MCF 10A (cell line): ENCODE measurements at places on chromosomes 6 and 20.
A peak's percentile ranks its signal among the peaks of the same experiment; 100 is the strongest.

- no peaks in the 10 kb centered on the region for H3K27me3 ChIP-seq
- no peak overlapping the region for H3K4me3 ChIP-seq
- DNase-seq: no peak
- no peaks in the 10 kb centered on the region for H3K36me3 ChIP-seq
- H3K4me1 ChIP-seq: peaks cover 22% of the 10 kb centered on the region
Observed at GRCh38 chr6:79441192-79441591, 96.0 kb downstream of the LCA5 start.

DNA sequence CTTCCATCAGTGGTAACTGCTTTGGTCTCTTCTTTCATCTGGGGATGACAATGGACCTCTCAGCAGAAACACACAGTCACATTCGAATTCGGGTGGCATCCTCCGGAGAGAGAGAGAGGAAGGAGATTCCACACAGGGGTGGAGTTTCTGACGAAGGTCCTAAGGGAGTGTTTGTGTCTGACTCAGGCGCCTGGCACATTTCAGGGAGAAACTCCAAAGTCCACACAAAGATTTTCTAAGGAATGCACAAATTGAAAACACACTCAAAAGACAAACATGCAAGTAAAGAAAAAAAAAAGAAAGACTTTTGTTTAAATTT, 6.1 kb downstream of the EDN1 start:
- H3K27ac ChIP-seq: peak overlapping the region; percentile 95
- no peaks in the 10 kb centered on the region for H3K27me3 ChIP-seq
- H3K4me1 ChIP-seq: peaks cover 56% of the 10 kb centered on the region
- H3K36me3 ChIP-seq: peaks cover 33% of the 10 kb centered on the region

GRCh38 chr6:168156742-168157265, 77.8 kb upstream of the FRMD1 start:
- no peak for DNase-seq
- H3K27ac ChIP-seq: peak overlapping the region; percentile 66
- H3K4me1 ChIP-seq: peaks cover 17% of the 10 kb centered on the region
- peaks cover 6% of the 10 kb centered on the region for H3K36me3 ChIP-seq
- no peaks in the 10 kb centered on the region for H3K27me3 ChIP-seq

DNA sequence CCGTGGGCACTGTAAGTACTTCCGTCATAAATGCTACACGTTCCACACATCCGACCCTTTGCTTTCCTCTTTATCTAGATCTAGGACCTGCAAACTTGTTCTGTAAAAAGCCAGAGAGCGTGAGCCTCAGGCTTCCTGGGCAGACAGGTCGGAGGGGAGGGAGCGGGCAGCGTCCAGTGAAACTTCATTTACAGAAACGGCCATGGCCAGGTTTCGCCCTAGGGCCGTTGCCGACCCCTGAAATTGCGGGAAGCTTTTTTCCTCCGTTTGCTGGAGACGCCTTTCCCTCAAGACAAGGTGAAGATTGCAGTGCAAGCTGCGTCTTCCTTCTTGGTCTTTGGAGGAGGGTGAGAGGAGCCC, 155.4 kb downstream of the DLL1 start:
- H3K27me3 ChIP-seq: no peaks in the 10 kb centered on the region
- no peak for DNase-seq
- no peaks in the 10 kb centered on the region for H3K36me3 ChIP-seq
- H3K4me1 ChIP-seq: no peaks in the 10 kb centered on the region

GRCh38 chr20:43681991-43682410, 15.1 kb downstream of the MYBL2 start:
- H3K4me3 ChIP-seq: no peak overlapping the region
- H3K27ac ChIP-seq: no peak overlapping the region
- DNase-seq: no peak
- H3K4me1 ChIP-seq: no peaks in the 10 kb centered on the region
- H3K36me3 ChIP-seq: peaks cover 5% of the 10 kb centered on the region

- H3K4me1 ChIP-seq: no peaks in the 10 kb centered on the region
- DNase-seq: no peak
- H3K27ac ChIP-seq: no peak overlapping the region
Observed at GRCh38 chr6:5995949-5996713, 10.6 kb downstream of the NRN1 start.

DNA sequence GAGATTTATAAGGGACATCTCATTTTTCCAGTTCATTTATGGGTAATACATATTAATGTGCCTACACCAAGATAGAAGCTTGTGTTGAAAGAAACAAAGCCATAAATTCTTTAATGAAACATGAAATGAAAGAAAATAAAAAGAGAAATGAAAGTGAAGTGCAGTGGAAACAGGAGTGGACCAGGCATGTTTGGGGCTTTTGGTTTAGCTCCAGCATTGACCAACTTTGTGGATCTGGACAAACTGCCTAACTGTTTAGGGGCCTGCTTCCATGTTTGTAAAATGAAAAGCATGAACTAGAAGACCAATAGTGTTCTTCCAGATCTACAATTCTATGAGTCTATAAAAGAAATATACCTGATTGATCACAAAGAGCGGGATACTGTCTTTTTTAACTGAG, 124.9 kb downstream of the GJA10 start:
- no peak overlapping the region for H3K4me3 ChIP-seq
- H3K27ac ChIP-seq: no peak overlapping the region
- no peaks in the 10 kb centered on the region for H3K4me1 ChIP-seq
- H3K27me3 ChIP-seq: no peaks in the 10 kb centered on the region

DNA sequence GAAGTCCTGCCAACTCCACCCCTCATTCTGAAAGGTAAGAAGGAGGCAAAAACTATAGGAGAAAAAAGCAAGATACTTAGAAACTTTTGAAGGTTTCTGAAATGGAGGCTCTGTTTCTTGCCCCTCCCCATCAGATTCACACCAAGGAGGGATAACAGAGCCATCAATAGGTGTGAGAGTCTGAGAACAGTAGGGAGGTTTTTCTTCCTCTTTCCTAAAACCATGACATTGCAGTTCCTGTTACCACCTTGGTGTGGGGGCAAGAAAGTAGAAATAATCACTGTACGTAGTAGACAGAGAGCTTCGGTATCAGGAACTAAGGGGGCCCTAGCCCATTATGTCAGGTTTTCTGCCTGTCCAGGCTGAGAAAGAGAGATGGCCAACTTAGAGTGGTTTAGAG, 333.3 kb upstream of the SYNCRIP start:
- no peaks in the 10 kb centered on the region for H3K4me1 ChIP-seq
- no peak overlapping the region for H3K4me3 ChIP-seq
- H3K27me3 ChIP-seq: peaks cover 11% of the 10 kb centered on the region
- H3K36me3 ChIP-seq: no peaks in the 10 kb centered on the region
- no peak overlapping the region for H3K27ac ChIP-seq

DNA sequence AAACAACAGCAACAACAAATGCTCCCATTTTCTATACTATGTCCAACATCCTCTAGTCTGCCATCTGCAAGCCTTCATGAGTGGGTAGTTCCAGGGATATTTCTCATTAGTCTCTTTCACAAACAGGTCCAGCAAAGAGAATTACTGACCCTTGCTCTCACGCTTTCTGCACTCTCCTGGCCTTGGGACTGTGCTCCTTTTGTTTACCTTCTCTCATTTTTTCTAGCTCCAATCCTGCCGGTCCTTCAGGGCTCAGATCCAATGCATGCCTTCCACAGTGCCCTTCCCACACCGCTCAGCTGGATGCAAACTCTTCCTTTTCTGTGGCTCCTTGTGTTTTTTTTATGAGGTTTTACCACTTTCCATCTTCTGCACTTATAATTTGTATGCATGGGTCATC, 47.2 kb downstream of the ADTRP start:
- H3K4me1 ChIP-seq: peaks cover 5% of the 10 kb centered on the region
- no peak overlapping the region for H3K4me3 ChIP-seq
- DNase-seq: no peak
- H3K27ac ChIP-seq: no peak overlapping the region
- no peaks in the 10 kb centered on the region for H3K27me3 ChIP-seq

DNA sequence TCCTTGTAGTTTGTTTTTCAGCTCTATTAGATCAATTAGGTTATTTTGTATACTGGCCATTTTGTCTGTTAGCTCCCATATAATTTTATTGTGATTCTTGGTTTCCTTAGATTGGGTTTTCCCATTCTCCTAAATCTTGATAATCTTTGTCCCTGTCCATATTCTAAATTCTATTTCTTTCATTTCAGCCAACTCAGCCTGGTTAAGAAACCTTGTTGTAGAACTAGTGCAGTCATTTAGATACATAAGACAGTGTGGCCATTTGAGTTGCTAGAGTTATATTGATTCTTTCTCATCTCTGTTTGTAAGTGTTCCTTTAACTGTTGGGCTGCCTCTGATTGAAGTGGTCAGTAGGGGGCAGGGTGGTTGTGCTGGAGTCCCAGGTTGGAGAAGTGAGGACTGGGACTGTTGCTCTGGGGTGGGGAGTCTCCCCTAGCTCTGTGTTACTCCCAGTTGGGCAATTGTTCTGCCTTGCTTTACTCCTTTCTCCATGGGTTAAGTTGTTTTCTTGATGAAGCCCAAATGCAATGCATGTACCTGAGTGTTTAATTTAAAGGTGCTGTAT, 98.8 kb upstream of the NRN1 start:
- H3K36me3 ChIP-seq: no peaks in the 10 kb centered on the region
- H3K4me1 ChIP-seq: no peaks in the 10 kb centered on the region
- peaks cover 70% of the 10 kb centered on the region for H3K27me3 ChIP-seq
- H3K4me3 ChIP-seq: no peak overlapping the region

GRCh38 chr6:37492236-37492972, 7.3 kb downstream of the CCDC167 start:
- no peak overlapping the region for H3K27ac ChIP-seq
- H3K4me1 ChIP-seq: peaks cover 10% of the 10 kb centered on the region
- H3K27me3 ChIP-seq: no peaks in the 10 kb centered on the region
- peaks cover 12% of the 10 kb centered on the region for H3K36me3 ChIP-seq
- no peak for DNase-seq

DNA sequence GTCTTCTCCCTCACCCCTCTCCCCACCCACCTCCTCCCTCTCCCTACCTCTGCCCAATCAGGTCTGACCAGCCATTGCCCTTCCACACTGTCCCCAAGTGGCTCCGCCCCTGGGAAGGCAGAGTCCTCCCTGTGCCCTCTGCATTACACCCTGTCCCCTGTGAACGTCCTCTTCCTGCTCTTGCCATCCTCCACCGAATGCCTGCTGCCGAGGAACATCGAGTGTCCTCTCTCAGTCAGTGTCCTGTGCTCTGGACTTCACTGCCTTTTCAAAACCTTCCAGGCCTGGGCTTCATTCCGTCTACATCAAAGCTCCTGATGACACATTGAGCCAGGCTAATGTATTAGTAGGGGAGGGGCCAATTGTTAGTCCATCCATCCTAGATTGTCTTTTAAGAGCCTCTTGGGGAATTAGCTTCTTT, 3.3 kb upstream of the PACSIN1 start:
- DNase-seq: peak; percentile 36
- H3K27me3 ChIP-seq: no peaks in the 10 kb centered on the region
- no peak overlapping the region for H3K4me3 ChIP-seq

DNA sequence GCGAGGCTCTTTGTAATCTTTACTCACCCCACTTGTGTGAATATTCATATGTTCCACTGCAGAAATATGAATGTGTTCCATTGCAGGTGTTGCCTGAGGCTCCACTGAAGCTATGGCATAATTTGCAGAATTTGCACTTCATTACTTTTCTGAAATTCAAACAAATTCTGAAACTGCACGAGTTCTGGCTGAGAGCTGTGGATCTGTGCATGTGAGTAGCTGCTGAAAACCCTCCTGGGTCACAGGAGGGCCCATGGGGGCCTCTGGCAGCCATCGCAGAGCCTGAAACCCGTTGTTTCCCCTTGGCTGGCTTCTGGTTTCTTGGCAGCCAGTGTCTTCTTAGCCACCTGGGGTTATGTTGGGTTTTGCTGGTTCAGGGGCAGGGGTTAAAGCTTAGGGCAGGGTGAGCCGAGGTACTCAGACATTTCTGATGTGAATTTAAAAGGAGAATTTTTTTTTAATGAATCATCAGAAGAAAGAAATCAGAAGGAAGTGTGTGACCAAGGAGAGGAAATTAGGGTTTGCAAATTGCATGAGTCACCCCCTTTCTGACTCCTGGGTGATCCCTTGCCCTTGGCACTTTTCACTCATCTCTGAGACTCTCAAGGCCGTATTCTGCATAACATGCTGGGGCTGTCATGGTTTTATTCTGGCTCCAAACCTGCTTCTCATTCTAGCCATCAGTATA, 40.6 kb downstream of the TOX2 start:
- H3K4me3 ChIP-seq: no peak overlapping the region
- H3K4me1 ChIP-seq: peaks cover 43% of the 10 kb centered on the region
- no peaks in the 10 kb centered on the region for H3K27me3 ChIP-seq
- peak; percentile 96 for DNase-seq

DNA sequence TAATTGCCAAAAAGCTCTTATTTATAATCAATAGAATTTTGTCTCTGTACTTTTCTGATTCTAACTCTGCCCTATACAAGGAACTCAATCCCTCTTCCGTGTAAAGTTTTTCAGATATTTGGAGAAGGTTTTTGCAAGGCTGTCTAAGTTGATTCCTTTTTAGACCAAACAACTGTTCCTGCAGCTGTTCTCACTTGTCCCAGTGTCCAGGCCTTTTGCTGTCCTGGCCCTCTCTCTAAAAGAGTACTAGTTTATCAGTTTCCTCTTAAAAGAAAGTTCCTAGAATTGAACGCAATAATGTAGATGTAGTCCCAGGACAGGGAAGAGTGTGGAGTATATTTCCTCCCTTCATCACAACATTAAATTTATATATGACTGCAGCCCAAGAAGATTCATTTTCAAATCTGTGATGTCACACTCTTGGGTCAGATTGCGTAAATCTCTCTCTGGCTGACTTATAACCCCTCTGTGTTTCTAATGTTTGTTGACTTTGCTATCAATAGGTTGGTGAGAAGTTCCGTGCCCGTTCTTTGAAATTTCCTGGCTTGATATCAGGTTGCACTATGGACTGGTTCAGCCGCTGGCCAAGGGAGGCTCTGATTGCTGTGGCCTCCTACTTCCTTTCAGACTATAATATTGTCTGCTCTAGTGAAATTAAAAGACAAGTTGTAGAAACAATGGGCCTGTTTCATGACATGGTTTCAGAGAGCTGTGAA, 139.4 kb upstream of the GLP1R start:
- H3K27ac ChIP-seq: no peak overlapping the region
- no peak overlapping the region for H3K4me3 ChIP-seq
- DNase-seq: peak; percentile 11
- H3K27me3 ChIP-seq: no peaks in the 10 kb centered on the region

GRCh38 chr6:16769986-16770376, 8.7 kb upstream of the ATXN1 start:
- no peak overlapping the region for H3K27ac ChIP-seq
- no peaks in the 10 kb centered on the region for H3K36me3 ChIP-seq
- peaks cover 30% of the 10 kb centered on the region for H3K4me1 ChIP-seq
- H3K27me3 ChIP-seq: no peaks in the 10 kb centered on the region

- H3K4me1 ChIP-seq: peaks cover 18% of the 10 kb centered on the region
- peak overlapping the region; percentile 2 for H3K4me3 ChIP-seq
- H3K36me3 ChIP-seq: no peaks in the 10 kb centered on the region
- H3K27me3 ChIP-seq: no peaks in the 10 kb centered on the region
Observed at GRCh38 chr6:90411292-90411781, 114.7 kb upstream of the BACH2 start.

- H3K4me1 ChIP-seq: no peaks in the 10 kb centered on the region
- H3K4me3 ChIP-seq: no peak overlapping the region
- H3K27me3 ChIP-seq: no peaks in the 10 kb centered on the region
- H3K27ac ChIP-seq: no peak overlapping the region
- H3K36me3 ChIP-seq: no peaks in the 10 kb centered on the region
Observed at GRCh38 chr6:136129365-136129764, 120.7 kb downstream of the MTFR2 start.
